ENCODE measurements at places on chromosomes 3 and 15. TPM values are rescaled to one million over a fixed set of nuclear protein-coding genes. Genes with fewer than 3 reads are reported as not detected.

The SH3GL3 gene
- total RNA-seq, result 2.7 TPM

The SEMA3G gene
- total RNA-seq, result 0.26 TPM

The GOLGA6C gene
- not detected for total RNA-seq

The SECISBP2L gene
- total RNA-seq, result 52.5 TPM

The IL17RC gene
- 23.9 TPM for total RNA-seq

The ATP6V1A gene
- total RNA-seq, result 129 TPM

- no peak for DNase-seq
Measured at GRCh38 chr3:194996746-194997145, 274.2 kb downstream of the XXYLT1 start.

DNA sequence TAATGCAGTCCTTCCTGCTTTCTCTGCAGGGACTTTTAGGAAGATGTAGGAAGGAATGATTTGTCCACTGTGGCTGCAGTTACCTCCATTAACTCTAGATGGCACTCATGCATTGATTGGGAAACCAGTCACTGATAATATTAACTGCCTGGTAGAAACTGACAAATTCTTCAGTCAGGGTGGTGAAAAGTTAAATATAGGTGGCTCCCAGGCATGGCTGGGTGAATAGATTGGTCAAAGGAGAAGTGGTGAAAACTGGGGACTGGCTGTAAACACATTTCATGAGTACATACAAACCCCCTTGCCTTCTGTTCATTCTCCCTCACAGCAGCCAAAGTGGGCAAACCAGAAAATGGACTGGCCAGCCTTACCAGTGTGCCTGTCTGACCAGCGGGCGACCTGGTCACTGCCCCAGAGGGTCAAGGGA, 333.4 kb downstream of the THSD4 start:
- peak; percentile 42 for DNase-seq

- DNase-seq, result peak; percentile 78
Measured at GRCh38 chr3:64859625-64860535, 172.1 kb upstream of the ADAMTS9 start.

DNA sequence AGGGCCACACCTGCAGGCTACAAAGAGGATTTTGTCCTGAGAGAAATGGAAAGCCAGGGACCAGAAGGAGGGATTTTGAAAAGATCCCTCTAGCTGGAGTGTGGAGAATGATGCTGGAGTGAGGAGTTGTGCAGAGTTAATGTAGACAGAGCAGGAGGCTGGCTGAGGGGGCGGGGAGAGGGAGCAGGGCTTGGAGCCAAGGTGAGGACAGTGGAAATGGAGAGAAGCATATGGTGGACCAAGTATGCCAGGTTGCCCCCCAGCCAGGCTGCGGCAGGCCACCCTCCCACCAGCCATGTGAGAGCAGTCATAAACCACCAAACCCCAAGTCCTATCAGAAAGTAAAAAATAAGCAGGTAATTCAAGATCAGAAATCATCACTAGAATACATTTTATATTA, 14.7 kb downstream of the RARRES1 start:
- DNase-seq, result no peak

GRCh38 chr3:34073961-34074360, 275.5 kb downstream of the PDCD6IP start:
- DNase-seq, result no peak

DNA sequence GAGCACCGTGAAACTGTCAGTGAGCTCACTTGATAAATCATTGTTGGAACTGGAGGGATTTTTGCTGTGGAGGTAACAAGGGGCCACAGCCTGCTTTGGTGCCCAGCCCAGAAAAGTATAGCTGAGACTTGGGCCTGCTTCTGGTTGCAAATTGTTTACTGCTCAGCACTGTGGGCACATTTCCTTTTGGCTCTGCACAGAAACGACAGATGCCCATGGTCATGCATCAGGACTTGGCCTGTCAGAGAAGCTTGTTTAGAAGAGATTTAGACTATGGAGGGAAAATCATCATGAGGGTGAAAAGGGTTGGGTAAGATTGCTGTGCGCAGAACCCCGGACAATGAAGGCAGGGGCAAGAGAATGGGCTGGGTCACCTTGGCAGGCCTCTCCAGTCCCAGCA, 286.1 kb upstream of the CTNNB1 start:
- no peak for DNase-seq

DNA sequence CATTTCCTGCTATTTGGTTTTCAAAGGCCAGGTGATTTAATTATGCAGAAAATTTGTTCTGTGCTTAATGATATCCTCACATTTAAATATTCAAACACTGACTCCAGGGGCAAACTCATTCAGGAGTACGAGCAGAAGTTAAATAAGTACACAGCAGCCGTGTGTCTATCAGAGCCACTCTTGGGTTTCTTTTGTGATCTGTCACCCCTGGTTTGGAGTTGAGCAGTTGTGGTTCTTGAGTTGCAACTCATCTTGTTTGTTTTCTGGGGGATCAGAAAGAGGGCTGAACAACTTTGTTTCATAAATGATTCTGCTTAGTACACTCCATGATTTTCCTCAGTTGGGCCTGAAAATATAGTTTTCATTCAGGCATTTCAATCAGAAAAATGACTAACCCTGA, 25.7 kb upstream of the PPP4R2 start:
- DNase-seq, result no peak

- peak; percentile 48 for DNase-seq
Measured at GRCh38 chr3:65685621-65686235, 353.0 kb downstream of the MAGI1 start.

- no peak for DNase-seq
Measured at GRCh38 chr3:179921500-179921899, 115.2 kb downstream of the PEX5L start.
